ENCODE measurements at places on chromosomes 7 and 10.

- DNase-seq: no peak
Measured at GRCh38 chr10:10871352-10871751, 146.3 kb upstream of the CELF2 start.

- no peak for DNase-seq
Measured at GRCh38 chr10:49107887-49108267, 7.4 kb downstream of the VSTM4 start.

GRCh38 chr7:151429560-151430331 is 10.2 kb downstream of the CRYGN start:
- no peak for DNase-seq

DNA sequence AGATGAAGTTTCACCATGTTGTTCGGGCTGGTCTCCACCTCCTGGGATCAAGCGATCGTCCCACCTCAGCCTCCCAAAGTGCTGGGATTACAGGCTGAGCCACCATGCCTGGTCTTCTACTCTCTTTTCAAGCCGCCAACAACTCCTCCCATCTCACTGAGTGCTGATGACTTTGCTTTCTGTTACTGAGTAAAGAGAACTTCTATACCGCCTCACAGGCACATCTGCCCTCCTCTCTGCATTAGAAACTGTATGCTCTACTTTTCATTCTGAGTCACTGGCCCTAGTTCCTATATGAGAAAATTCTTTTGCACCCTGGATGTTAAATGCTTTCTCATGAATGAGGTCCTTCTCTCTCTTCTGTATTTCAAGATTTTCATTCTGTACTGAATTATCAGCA is 2.2 kb upstream of the ZNF239 start:
- DNase-seq: no peak

DNA sequence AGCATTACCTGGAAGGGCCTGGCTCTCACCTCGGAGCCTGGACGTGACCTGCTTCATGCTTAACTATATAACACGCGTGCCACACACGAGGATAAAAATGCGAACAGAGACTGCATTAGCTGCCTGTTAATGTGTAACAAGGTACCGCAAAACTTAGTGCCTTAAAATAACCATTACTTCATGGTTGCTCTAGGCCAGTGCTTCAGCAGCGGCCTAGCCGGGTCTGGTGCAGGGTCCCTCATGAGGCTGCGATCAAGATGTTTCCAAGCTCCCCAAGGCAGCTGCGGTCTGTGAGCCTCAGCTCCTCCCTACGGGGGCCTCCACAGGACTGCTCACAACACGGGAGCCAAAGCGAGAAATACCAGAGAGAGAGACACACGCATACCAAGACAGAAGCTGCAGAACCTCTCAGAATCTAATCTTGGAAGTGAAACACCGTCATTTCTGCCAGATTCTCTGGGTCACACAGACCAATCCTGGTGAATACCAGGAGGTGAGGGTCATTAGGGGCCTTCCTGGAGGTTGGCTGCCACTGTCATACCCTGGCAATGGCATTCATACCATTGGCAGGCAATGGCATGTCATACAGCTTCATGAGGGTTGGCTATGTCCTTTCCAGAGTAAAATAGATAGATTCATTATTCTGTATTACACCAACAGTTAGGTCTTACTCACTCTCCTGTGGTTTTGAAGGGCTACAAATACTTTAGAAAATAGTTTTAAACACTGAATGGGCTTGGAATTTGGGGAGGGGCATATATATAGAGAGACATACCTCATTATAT is 94.5 kb downstream of the HIPK2 start:
- no peak for DNase-seq

All from neural crest cell (in vitro differentiated cells).